ENCODE measurements at places on chromosomes 11 and 22.

DNA sequence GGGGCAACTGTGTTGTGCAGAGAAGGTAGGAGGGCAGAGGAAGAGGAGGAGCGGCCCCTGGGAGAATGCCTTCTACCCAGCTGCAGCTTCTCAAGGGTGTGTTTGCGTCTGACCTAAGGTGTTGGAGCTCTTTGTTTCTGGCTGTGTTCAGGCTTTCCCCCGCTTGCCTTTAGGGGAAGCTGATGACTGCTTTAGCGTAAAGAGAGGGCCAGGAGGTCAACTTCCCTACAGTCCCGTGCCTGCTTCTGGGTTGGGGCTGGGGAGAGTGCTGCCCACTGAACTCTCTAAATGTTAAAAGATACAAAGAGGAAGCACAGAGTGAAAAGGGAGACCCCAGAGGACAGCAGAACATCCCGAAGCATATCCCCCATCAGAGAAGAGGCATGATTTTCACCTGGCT lies 99.2 kb downstream of the PTPRJ start:
- DNase-seq: no peak

- no peak for DNase-seq
These were observed 10.6 kb downstream of the SELENOM start for GRCh38 chr22:31096657-31097279.

DNA sequence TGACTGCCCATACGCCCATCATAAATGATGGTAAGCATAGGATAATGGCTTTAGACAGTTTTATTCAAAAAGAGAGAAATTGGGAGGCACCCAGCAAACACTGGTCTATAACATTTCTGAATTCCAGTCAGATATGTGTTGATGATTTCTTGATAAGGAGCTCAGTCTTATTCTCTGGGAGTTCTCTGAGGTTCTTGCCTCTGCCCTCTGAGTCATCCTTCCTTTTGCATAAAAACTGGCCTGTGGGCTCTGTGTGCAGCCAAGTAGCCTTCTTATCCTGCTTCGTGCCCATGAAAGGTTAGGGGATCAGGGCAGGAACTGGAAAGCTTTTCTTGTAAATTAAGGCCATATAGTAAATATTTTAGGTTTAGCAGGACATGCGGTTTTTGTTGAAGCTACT lies 48.9 kb downstream of the FAR1 start:
- no peak for DNase-seq

- DNase-seq: no peak
These were observed 4.9 kb downstream of the UBE2L6 start for GRCh38 chr11:57562596-57562995.

- no peak for DNase-seq
These were observed 16.3 kb downstream of the EPS8L2 start for GRCh38 chr11:722346-722811.

DNA sequence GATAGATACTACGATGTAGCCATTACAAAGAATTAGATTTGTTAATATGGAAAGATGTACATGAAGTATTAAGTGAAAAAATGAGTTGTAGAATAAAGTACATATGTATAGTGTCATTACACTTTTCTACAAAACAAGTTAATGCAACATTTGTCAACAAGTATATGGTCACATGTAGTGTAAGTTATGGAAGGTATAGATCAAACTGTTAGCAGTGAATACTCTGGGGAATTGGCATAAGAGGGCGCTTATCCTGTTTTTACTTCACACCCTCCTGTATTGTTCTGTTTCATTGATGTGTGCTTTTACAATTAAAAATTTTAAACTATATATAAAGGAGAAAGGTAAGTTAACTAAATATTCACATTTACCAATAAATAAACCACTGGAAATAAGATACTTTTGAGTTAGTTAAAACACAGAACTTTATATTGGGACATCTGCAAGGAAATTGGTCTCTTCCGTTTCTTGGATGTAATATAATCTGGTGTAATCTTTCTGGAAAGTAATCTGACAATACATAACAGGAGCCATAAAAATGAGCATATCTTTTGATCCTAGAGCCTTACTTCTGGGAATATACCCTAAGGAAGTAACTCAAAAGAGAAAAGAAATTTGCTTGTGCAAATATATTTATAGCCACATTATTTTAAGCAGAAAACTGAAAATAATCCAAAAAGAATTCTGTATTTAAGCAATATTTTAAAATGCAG lies 34.5 kb downstream of the CSTPP1 start:
- no peak for DNase-seq

DNA sequence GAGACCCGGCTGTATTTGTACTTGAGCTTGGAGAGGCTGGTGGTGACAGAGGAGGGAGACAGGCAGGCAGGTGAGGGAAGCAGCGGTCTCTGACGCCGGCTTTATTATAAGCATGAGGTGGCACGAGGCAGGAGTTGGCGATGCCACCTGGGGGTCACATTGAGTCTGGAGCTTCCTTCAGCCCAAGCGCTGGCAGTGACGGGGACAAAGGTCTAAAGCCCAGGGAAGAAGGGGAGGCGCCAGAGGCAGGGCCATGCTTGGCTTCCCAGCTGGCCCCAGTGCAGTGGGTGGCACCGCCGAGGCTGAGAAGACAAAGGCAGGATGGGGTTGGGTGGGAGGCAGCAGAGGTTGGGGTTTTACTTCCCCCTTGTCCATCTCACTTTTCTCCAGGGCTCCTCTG lies 4.5 kb downstream of the FXYD2 start:
- no peak for DNase-seq

GRCh38 chr11:90846628-90847027 lies 623.8 kb upstream of the CHORDC1 start:
- no peak for DNase-seq

DNA sequence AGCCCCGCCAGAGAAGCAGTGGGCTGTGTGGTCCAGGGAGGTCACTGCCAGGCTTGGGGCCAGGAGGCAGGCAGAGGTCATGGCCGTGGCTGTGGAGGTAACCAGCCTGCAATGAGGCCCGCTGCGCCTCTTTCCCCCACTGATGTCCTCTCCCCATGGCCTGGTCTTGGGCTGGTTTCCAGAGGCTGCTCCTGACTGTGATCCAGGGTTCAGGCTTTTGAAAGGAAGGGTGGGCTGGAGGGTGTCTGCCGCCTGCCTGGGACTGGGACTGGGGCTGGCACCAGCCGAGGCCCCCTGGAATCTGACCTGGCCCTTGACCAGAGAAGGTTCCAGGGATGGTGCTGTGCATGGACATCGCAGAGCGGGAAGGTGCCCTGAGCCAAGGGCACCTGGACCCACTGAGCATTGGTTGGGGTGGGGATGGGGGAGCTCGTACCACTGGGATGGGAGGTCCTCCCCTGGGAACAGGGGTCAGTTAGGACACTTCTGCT lies 59.6 kb upstream of the THY1 start:
- DNase-seq: no peak

GRCh38 chr22:23677701-23677995 lies 13.2 kb upstream of the RGL4 start:
- no peak for DNase-seq

DNA sequence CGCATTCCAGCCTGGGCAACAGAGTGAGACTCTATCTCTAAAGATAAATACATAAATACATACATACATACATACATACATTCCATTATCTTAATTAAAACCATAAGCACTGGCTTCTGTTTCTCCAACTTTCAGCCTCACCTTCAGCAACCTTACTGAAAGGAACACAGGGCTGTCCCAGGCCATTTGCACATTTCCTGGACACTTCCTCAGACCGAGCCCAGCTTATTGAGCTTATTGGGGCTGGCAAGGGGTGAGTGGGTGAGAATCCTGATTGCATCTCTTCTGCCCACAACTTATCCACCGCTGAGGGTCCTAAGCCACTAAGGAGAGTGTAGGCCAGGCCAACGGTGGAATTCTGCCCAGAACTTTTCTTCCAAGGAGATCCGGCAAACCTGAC lies 16.5 kb upstream of the LRP5 start:
- DNase-seq: no peak

GRCh38 chr22:44809456-44809855 lies 57.1 kb downstream of the ARHGAP8 start:
- DNase-seq: no peak

GRCh38 chr11:57302489-57302888 lies 22.3 kb downstream of the TNKS1BP1 start:
- DNase-seq: no peak

DNA sequence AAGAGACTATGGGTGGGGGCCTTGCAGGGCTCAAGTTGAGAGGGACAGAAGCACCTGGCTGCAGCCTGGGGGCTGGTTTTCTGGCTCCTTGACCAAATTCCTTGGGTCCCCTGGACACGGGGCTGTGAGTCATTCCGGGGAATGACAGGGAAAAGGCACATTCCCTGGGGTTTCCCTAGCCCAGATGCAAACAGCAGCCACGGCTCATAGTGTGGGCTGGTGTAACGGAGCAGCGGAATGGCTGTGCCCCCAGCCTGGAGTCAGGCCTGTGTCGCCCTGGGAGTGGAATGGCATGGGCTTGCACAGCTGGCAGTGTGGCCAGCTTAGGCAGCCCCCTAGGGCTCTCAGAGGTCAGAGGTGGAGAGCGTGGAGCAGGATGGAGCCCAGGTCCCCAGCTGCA lies 77.6 kb upstream of the KCNQ1OT1 start:
- DNase-seq: no peak

GRCh38 chr11:74205181-74205580 lies 34.1 kb downstream of the PPME1 start:
- DNase-seq: no peak

- no peak for DNase-seq
These were observed 4.9 kb upstream of the IFITM10 start for GRCh38 chr11:1755344-1755691.

- DNase-seq: no peak
These were observed 341.0 kb downstream of the DYNC2H1 start for GRCh38 chr11:103450241-103450640.

DNA sequence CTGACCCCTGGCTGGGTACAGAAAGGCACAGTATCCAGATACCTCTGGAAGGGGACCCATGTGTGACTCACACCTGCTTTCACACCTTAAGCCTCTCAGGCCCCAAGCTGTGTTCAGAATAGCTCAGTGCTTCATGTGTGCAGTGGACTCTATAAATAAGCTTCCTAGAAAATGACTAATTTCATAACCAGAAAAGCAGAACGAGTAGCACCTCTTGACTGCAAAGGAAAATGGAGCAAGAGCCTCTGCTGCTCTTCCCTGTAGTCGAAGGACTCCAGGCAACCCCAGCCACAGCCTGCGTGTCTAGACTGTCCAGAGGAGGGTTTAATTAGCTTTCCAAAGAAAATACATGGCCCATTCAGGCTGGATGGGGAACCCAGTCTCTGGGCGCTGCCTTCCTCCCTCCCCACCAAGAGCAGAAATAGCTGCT lies 23.1 kb downstream of the PTPN5 start:
- DNase-seq: no peak

- no peak for DNase-seq
These were observed 118.4 kb downstream of the RBFOX2 start for GRCh38 chr22:35910003-35910769.

GRCh38 chr11:46801694-46802470 lies 44.2 kb downstream of the CKAP5 start:
- DNase-seq: no peak

Measured in CD4-positive, alpha-beta T cell treated with Interleukin-12 subunit alpha and Interleukin-12 subunit beta, for 1 hour (primary cell).